ENCODE measurements at places on chromosomes 7 and 10.

DNA sequence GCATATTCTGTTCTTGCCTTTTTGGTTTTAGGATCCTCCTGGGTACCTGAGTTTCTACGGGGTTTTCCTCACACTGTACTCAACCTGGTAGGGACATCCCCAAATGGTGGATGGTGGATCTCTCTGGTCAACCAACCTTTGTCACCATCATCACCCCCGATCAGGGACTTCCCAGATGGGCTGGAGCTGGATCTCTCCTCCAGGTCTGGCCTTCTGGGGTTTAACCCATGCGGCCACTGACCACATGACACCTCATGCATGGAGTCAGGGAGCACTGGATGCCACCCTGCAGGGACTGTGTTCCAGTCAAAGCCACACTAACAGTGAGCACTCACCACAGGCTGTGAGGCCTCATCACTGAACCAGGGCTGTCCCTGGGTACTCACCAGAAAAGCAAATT, 80.0 kb downstream of the CELF2 start:
- DNase-seq: no peak

GRCh38 chr10:114823077-114823463, 1.5 kb downstream of the FHIP2A start:
- no peak for DNase-seq

DNA sequence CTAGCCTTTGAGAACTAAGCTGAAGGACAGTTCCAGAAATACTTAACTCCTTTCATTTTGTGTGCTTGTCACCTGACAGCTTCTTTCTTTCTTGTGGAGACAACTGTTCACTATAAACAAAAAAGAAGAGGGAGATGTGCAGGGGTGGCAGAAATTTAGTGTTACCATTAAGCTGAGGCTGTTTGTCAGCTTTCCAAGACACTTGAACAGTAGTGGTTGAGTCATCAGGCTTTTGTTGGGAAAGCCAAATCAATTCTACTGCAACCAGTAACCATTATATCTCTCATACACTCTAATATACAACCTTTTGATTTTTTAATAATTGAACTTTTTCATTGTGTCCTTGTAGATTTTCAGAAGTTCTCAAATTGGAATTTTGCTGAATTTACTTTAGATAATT, 75.3 kb downstream of the POLL start:
- DNase-seq: no peak

DNA sequence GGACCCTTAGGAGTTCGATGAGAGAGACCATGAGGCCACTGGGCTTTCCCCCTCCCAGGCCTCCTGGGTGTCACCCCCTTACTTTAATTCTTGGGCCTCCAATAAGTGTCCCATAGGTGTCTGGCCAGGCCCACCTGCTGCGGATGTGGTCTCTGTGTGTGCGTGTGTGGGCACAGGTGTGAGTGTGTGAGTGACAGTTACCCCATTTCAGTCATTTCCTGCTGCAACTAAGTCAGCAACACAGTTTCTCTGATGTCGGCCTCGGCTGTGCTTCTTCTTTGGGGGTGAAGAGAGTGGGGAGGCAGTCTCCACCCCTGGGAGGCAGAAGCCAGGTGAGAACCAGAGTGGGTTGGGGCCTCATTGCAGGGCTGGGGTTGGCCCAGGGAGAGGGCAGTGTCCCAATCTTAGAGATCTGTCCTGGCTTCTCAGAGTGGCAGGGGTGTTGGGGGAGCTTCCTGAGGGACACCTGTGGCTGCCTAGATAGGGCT, 1.5 kb downstream of the PVRIG start:
- peak; percentile 58 for DNase-seq

GRCh38 chr7:45922810-45923209, 1.7 kb upstream of the IGFBP3 start:
- no peak for DNase-seq

DNA sequence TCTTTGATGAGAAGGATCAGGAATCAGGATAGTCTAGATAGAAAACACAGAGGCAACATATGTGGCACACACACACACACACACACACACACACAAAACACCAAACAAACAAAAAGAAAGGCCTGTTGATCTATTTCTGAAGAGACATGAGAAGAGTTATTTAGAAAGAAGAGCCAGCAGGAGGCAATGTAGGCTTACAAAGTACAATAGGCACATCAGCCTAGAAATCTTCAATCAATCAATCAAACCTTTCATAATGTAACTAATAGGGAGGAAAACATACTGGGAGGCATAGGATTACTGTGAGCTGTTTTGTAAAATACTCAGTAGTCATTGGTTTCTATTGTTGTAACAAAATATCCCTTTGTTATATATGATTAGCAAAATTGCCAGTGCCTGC, 47.3 kb upstream of the TES start:
- DNase-seq: no peak

DNA sequence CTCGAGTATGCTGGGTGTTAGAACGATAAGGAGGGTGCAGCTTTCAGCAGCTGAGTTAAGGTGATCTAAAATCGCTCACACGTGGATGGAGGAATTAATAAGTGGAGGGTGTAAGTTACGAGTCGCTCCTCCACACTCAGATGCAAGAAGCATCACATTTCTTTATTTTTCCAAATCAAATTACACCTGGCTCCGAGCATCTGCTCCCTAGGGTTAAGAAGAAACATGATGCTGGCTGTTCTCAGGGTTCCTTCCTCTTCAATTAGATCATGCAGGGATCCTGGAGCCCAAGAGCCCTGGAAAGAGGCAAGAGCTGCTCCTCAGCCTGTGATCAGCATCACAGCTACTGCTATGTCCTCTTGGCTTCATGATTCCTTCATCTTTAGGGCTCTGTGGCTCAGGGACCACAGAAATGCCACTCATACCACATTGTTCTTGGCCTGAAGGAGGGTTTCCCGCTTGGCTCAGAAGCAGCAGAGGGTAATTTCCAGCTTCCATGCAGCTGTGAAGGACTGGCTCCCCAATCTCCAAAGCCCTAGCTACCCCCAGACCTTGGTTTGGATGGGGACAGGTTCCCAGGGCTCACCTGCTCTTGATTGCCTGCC, 235.9 kb upstream of the ZNF32 start:
- DNase-seq: no peak

DNA sequence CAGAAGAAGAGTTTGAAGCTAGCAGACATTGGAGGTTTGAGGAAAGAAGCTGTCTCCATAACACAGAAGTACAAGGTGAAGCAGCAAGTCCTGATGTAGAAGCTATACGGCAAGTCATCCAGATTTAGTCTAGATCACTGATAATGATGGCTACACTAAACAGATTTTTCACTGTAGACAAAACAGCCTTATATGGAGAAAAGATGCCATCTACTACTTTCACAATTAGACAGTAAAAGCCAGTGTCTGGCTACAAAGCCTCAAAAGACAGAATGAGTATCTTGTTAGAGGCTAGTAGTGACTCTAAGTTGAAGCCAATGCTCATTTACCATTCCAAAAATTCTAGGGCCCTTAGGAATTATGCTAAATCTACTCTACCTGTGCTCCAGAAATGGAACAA, 85.1 kb downstream of the SNX13 start:
- no peak for DNase-seq

DNA sequence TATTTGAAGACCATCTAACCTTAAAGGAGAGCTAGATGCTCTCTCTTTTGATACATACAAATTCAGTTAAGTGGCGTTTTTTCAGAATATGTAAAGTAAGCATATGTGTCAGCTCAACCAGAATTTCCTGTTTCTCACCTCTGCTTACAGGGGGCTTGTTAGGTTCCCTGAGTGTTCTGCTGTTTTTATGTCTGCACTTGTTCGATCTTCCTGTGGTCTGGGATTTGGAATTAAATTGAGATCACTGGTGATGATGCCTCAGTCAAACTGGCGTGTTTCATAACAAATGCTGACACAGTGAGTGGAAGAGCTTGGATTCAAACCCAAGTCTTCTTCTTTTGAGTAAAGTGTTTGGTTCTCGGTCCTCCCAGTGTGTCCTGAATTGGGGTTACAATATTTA, 348.3 kb upstream of the AKR1E2 start:
- no peak for DNase-seq

GRCh38 chr7:80428161-80429054, 83.5 kb downstream of the GNAT3 start:
- DNase-seq: no peak

- DNase-seq: no peak
Measured at GRCh38 chr10:6128591-6129251, 39.9 kb downstream of the RBM17 start.

GRCh38 chr7:114422507-114423501, 8.2 kb downstream of the FOXP2 start:
- no peak for DNase-seq

- no peak for DNase-seq
Measured at GRCh38 chr10:129758207-129759021, 205.7 kb downstream of the EBF3 start.

GRCh38 chr10:33886299-33886698, 551.8 kb upstream of the NRP1 start:
- DNase-seq: no peak

- DNase-seq: no peak
Measured at GRCh38 chr10:83515001-83515400, 624.3 kb upstream of the GHITM start.

GRCh38 chr10:48187713-48188485, 86.6 kb downstream of the FRMPD2 start:
- no peak for DNase-seq

- no peak for DNase-seq
Measured at GRCh38 chr7:92820191-92820590, 16.2 kb downstream of the CDK6 start.

DNA sequence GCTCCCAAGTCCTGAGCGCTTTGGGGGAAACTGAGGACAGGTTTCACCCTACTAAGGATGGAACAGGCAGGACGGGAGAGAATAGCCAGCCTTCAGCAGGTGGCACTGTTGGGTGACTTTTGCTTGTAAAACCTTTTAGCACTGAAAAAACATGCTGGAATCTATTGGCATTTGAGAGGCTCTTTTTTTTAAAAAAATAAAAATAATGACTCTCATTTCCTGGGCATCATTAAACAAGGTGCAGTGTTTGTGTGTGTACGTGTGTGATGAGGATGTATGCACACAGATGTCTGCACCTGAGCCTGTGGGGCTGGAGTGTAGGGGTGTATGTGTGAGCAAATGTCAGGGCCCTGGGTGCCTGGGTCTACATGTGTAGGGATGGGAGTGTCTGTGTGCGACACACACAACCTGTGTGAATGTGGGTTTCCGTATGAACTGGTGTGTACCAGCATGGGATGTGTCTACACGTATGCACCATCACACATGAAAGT, 177.9 kb downstream of the RPS24 start:
- no peak for DNase-seq

GRCh38 chr10:113035732-113036312, 85.8 kb downstream of the TCF7L2 start:
- no peak for DNase-seq

DNA sequence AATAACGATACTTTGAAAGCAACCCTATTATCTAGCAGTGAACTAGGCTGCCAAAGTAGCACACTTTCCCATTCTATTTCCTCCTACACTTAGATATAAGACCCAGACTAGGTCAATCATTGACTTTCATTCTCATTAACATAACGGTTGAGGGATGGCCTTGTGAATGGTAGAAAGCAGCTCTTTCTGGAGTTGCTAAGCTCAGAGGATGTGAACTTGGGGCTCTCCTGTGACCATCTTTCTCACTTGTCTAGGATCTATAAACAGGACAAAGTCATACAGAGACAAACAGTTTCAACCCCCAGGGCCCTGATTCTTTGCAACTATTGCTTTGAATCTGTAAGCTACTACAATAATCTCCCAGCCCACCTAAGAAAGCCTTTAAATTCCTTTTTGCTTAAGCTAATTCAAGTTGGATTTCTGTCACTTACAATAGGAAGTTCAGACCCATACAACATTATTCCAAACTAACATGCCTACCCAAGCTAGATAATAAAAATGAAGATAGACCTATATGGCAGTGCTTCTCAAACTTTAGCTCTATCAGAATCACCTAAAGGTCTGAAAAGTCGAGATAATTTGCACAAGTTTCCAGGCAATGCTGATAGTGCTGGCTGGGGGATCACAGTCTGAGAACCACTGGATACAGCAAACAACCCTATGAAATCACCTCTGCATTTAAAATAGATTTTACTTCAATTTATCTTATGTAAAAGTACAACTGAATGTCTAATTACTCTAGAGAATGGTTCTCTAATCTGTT, 16.7 kb downstream of the P4HA1 start:
- DNase-seq: no peak

- DNase-seq: no peak
Measured at GRCh38 chr7:46352004-46352954, 431.2 kb upstream of the IGFBP3 start.

- no peak for DNase-seq
Measured at GRCh38 chr7:46583656-46584055, 662.6 kb upstream of the IGFBP3 start.

DNA sequence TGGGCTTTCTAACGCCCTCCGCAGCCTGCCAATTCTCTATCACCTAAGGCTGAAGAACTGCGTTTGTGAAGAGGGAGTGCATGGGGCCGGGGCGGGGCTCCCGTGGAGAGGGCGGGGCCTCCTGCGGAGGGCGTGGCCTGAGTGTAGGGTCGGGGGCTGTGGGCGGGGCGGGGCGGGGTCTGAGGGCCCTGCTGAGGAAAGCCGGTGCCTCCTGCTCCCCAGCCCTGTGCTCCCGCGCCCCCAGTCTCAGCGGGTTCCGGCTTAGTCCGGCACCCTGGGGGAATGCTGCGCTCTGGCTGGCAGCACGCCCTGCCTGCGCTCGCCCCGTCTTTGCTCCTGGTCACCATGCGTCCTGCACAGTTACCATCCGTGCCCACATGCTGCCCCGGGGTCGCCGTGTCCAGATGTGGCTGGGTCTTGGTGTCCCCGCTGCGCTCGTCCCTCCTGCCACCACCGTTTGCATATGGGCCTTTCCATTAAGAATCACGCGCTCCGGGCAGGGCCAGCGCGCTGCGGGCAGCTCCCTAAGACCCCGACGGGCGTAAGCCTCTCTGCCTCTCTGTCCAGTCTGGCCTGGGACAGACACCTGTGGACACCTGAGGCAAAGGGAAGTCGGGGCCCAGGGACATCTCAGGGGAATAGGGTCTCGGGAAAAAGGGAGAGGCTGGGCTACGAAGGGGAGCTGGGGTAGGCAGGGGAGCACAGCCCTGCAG, 144.0 kb upstream of the RET start:
- no peak for DNase-seq

DNA sequence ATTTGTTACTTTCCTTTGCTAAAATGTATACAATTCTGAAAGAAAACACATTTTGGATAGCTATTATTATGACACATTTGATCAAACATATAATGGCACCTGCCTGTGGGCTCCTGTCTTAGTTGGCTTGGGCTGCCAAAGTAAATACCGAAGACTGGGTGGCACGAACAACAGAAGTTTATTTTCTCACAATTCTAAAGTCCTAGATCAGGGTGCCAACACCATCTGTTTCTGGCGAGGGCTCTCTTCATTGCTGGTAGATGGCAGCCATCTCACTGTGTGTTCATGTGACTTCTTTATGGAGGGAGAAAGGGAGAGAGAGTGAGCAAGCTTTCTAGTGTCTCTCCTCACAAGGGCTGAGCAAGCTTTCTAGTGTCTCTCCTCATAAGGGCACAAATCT, 195.8 kb upstream of the FAM3C start:
- DNase-seq: no peak

DNA sequence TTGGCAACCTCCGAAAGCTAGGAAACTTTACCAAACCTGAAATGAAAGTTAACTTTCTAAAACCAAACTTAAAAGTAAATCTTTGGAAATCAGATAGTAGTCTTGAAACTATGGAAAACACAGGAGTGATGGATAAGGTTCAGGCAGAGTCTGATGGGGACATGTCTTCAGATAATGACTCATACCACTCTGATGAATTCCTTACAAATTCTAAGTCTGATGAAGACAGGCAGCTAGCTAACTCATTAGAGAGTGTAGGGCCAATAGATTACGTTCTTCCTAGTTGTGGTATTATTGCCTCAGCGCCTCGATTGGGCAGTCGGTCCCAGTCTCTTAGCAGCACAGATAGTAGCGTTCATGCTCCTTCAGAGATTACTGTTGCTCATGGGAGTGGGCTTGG, 45.9 kb downstream of the MCMBP start:
- DNase-seq: no peak

Data from activated gamma-delta T cell (primary cell).